ENCODE measurements at places on chromosomes 6 and 20. TPM values are rescaled to one million over a fixed set of nuclear protein-coding genes. Genes with fewer than 3 reads are reported as not detected.

- DNase-seq = no peak
Measured at GRCh38 chr6:128754658-128755256, 128.2 kb upstream of the LAMA2 start.

Gene PROKR2
- not detected for total RNA-seq

DNA sequence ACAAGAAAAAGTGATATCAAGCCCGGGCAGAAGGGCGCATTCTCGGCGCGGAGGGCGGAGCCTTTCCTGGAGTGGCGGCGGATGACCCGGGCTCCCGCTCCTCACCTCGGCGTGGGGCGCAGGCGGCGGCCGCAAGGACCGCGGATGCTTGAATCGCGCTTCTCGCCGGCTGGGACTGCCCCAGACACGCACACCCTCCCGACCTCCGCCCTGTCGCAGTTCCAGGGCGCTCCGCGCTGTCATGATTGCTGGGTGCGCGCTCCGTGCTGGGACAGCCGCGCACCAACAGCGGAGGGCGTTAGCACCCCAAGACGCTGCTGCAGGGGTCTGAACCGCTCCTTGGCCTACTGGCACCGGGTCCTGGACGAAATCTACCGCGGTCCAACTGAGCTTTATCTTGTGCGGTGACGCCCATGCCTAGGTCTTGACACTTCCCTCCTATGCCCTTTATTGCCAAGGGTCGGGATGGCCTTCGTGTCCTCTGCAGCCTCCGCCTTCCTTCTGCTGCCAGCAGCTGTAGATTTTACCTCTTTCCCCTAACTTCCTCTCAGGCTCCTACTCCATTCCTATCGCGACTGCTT lies 43.3 kb downstream of the IRAK1BP1 start:
- DNase-seq = no peak

DNA sequence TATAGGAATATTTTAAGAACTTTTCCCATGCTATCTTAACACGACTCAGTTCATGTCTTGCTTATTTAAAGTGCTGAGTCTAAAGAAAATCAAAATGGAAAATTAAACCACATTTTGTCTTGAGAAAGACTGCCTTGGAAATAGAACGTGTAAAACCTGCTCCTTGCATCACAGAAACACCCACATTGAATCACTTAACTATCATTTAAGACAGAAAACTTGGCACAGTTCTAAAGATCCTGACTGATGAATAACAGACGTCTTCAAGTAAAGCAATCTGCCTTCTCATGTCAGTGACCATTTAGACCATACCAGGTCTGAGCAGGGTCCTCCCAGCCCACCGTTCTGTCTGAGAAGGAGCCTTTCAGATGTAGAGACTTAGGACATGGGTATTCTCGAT lies 7.4 kb downstream of the PERP start:
- DNase-seq = no peak

GRCh38 chr6:47028835-47029360 lies 13.2 kb downstream of the ADGRF1 start:
- peak; percentile 27 for DNase-seq

Gene CLVS2
- total RNA-seq = not detected

DNA sequence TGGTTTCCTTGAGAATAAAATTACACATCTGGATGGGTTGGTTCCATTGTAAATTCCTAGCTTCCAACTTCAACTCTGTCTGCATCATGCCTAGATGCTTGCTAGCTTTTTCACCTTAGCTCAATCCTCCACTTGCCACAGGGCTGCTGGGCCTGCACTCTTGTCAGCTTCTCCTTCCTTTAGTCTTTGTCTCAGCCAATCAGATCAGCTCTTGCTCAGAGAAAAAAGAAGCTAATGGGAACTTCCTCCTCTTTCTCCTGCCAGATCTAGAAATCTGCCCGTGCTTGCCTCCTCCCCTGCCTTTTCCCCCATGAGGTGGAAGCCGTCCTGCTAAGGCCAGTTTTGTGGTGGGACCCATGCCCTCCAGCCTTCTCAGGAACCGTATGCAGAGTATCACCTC lies 18.5 kb downstream of the RAE1 start:
- DNase-seq = no peak

Gene FOXC1
- 106 TPM for total RNA-seq

GRCh38 chr20:37053230-37053950 lies 42.4 kb downstream of the RBL1 start:
- DNase-seq = no peak

DNA sequence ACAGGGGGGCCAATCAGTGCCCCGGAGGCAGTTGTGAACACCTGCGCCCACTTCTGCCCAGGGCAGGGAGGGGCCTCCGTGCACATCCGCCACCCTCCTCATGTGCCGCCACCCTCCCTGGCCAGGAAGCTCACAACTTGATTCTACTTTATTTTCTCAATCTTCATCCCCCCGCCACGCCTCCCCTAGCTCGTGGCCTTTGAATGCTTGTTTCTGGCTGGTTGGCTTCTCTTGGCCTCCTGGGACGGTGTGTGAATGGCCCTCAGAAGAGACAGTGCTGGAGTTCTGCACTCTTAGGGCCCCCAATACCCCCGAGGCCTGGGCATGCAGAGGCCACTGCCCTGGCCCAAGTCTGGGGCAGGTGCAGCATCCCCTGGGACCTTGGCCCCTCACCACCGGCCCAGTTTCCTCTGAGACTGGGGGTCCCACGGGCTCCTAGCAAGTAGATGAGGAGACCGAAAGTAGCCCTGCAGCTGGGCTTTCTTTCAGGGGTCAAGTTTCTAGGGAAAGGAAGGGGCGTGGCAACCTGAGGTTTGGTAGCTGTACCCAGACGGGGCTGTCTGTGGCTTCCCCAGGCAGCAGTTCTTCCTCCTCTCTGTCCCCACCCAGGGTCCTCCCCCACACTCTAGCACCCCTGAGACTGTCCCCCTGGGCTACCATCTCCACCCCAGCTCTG lies 1.3 kb downstream of the RGS19 start:
- DNase-seq = no peak

DNA sequence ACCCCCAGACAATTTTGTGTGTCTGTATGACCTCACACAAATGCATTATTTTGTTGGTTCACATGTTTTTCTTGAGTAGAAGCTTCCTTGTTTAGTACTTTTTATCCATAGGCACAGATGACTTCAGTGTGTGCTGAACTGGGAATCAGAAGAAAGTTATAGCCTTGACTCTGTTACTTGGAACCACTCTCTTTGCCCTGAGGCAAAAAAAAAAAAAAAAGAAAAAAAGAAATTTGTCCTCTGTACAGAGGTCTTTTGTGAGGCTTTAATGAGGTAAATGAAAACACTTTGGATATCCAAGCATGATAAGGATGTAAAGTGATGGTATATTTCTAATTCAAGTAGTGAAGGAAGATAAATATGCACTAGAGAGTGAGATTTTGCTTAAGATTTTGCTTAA lies 51.9 kb downstream of the TRMT11 start:
- no peak for DNase-seq

DNA sequence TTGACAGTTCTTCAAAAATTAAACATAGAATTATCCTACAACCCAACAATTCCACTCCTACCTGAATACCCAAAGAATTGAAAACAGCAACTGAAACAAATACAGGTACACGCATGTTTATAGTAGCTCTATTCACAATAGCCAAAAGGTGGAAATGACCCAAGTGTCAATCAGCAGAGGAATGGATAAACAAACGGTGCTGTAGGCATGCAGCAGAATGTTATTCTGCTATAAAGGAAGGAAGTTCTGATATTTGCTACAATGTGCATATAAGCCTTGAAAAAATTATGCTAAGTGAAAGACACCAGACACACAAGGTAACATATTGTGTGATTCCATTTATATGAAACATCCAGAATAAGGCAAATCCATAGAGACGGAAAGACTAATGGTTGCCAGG lies 38.5 kb upstream of the PRELID3B start:
- DNase-seq = no peak

DNA sequence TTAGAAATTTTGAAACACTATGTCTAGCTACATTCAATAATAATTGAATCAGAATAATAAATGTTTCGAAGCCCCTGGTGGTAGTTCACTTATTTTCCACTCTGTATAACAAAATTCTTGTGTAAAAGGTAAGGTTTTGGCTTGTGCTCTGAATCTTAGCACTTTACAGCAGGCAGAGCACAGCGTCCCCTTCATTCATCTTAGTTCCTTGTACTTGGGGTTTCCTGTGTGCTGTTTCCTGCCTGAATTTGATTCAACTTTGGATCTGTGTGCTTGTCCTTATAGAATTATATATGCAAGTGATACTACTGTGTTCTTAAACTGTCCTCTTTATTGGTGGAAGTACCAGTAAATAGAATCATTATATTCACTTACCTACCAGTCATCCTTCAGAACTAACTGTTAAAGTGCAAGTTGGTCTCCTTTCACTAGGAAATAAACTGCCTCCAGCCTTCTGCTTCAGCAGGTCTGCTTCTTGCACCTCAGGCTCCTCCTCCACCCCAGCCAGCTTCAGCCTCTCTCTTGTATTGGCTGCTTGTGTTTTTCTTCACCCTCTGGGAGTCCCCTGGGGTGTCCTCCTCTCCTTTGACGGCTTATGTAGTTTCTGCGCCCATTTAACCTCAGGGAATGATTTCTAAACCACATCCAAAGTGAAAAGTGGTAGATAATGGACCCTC lies 28.8 kb upstream of the TULP4 start:
- DNase-seq = no peak

- no peak for DNase-seq
Measured at GRCh38 chr6:19501737-19502245, 335.4 kb upstream of the ID4 start.

Gene IPCEF1
- total RNA-seq = 0.31 TPM

Gene CCDC170
- total RNA-seq = 0.84 TPM

GRCh38 chr20:36018208-36018988 lies 50.0 kb downstream of the CNBD2 start:
- no peak for DNase-seq

Gene SSTR4
- total RNA-seq = not detected

- no peak for DNase-seq
Measured at GRCh38 chr20:25394276-25394675, 3.6 kb upstream of the ABHD12 start.

Gene VSX1
- total RNA-seq = not detected

- DNase-seq = no peak
Measured at GRCh38 chr6:15715851-15716250, 53.0 kb upstream of the DTNBP1 start.

GRCh38 chr6:139295901-139296300 lies 4.1 kb upstream of the TXLNB start:
- no peak for DNase-seq

Gene SUMO4
- 1.5 TPM for total RNA-seq

Gene EFCAB8
- total RNA-seq = 0.97 TPM

GRCh38 chr20:45823949-45824835 lies 2.9 kb downstream of the TNNC2 start:
- DNase-seq = no peak

Gene CGA
- total RNA-seq = not detected

DNA sequence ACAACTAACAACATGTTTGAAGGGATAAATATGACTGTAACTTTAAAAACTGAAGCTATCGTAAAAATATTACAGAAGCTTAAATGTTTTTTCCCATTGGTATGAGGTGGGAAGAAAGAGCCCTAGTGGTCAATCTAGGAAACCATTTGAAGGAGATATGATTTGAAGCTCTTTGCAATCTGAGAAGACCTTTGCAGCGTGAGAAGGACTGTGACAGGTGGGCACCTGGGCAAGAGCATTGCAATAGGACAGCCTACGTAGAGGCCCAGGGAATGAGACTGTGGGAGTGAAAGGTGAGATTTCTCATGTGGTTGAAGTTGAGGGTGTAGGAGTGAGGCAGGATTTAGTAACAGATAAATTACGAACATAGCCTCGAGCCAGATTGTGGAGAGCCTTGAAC lies 108.0 kb upstream of the PDE7B start:
- no peak for DNase-seq

GRCh38 chr6:145629478-145629877 lies 105.8 kb downstream of the EPM2A start:
- no peak for DNase-seq

DNA sequence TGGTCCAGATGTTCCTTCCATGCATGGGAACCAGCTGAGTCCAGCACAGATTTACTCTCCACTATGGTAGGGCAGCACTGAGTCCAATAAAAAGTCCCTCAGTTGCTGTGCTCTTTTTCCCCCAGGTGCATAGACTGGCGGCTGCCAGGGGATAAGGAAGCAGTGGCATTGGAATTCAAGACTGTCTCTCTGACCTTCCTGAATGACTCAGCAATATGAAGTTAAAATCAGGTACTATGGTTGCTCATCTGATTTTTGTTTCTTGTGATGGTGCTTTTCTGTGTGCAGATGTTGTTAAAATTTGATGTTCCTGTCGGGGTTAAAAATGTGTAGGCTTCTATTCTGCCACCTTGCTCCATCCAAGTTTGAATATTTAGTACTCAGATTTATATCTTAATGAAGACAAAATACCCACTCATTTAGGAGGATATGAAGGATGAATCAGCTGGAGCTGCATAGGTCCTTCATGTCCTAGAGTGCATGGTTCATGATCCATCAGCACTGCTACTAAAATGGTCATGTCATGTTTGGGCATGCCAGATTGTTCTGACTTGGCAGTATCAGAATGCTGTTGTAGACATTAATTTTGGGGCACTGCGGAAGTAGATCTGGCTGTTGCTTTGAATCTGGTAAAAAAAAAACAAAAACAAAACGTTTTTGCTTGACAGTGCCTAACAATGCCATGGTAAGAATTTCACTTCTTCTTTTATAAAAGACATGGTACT lies 321.2 kb upstream of the MAP3K7 start:
- DNase-seq = no peak

DNA sequence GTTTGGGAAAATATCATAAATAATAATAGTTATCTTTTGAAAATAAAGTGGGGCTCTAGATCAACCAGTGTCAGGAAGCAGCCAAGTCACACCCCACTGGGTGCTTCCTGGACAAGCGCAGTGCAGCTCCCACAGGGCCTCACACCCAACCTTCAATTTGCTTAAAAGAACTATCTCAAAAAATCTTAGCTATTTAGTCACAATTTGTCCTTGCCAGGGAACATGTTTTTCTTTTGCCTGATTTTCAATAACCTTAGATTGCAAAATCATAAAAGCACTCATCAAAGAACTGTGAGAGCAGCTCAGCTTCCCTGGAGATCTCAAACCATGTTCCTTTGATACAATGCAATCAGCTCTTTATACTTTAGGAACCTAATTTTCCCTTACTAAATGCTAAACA lies 1.6 kb upstream of the NCOA7 start:
- no peak for DNase-seq

Gene EPPIN
- total RNA-seq = not detected

GRCh38 chr6:102798636-102799035 lies 1405.1 kb downstream of the GRIK2 start:
- no peak for DNase-seq

- DNase-seq = peak; percentile 89
Measured at GRCh38 chr20:37564388-37565133, 36.9 kb upstream of the BLCAP start.

Gene CALHM4
- total RNA-seq = not detected

Gene FAM209B
- total RNA-seq = 0.55 TPM
